ENCODE measurements at places on chromosomes 5 and 9.
A peak's percentile ranks its signal among the peaks of the same experiment; 100 is the strongest.

GRCh38 chr9:120528829-120529228 is 51.1 kb downstream of the CDK5RAP2 start:
- DNase-seq = no peak

DNA sequence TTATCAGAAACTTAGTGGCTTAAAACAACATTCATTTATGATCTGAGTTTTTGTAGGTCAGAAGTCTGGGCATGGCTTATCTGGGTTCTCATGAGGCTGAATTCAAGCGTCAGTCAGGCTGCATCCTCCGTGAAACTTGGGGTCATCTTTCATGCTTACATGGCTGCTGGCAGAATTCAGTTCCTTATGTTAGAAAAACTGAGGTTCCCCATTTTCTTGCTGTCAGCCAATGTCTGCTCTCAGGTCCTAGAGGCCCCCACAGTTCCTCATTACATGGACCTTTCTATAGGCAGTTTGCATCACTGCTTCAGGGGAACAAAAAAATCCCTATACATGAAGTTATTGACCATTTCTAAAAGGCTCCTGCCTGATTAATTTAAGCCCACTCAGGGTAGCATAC is 83.8 kb upstream of the NMUR2 start:
- no peak for DNase-seq

DNA sequence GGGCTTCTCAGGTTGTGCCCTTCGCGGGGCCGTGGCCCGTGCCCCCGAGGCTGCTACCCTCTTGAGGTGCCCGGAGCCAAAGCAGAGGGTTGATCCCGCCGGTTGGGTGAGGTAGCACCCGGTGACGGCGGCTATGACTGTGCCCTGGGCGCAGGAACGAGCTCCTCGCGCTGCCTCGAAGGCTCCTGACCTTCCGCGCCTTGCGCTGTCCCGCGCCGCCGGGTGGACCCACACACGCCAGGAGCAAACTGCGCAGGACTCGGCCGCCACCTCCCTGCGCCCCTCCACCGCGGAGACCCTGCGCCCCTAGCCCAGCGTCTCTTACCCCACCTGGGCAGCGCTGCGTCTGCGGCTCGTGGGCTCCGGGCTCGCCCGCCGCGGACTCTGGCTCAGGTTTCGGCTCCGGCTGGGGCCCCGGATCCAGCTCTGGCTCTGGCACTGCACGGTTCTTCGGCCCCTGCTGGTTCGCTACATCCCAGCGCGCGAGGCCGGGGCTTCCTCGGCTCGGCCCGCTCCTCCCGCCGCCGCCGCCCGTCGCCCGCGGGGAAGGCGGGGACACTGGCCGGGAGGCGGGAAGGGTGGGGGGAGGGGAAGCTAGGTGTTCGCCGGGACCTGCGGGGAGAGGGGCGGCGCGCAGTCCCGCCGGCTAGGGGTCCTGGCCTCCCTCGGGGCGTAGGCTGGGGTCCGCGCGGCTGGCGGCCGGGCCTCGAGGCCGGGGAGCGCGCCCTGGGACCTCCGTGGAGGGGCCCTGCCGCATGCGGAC is 5.4 kb upstream of the PITX1 start:
- DNase-seq = no peak

- DNase-seq = no peak
Measured at GRCh38 chr5:135129307-135129706, 95.3 kb upstream of the PITX1 start.

DNA sequence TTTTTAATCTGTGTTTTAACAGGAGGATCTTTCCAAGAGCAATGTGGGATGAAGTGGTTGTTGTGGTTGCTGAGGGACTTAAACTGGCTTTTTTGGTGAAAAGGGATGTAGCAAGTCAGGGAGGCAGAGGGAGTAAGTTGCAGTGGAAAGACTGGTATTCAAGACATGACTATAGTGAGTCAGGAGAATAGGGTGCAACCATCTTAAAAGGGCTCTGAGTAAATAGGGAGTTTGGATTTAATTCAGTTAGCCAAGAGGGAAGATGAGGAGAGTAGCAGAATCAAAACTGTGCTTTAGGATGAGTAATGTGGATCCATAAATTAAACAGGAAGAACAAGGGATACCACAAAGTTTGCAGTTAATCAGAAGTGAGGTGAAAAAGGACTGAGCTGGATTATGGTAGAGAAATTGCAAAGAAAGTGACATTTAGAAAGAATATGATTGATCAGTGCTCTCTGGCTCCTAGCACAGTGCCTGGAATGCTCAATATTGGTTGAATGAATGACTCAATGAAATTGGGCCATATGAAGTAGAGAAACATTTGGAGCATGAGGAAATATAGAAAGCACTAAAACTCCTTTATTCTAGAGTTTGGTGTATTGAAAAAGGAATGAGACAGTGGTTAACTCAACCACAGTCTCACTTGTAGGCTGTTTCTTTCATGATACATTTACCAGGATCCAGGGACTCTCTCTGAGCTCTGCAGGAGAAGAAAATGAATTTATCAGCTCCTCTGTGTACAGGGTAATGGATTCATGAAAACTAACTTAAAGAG is 5.1 kb downstream of the POLR3G start:
- DNase-seq = no peak

DNA sequence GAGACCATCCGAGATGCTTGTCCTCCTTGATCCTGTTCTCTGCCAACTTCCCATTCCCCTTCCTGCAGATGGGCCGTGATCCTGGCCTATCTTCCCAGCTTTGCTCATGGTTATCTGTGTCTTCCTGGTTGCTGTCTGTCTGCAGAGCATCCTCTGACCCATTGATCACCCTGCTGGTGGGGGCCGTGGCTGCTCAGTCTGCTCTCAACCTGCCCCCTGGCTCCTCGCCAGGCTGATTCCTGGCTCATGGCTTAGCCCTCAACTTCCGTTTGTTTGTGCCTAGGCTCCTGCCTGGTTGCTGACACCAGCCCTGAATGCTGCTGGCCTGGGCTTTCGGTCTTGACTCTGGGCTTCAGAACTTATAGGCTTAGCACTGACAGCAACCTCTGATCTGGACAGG is 67.1 kb upstream of the SMIM15 start:
- no peak for DNase-seq

GRCh38 chr5:14016549-14016948 is 72.1 kb upstream of the DNAH5 start:
- DNase-seq = no peak

- DNase-seq = no peak
Measured at GRCh38 chr5:90866333-90866732, 307.7 kb downstream of the ADGRV1 start.

DNA sequence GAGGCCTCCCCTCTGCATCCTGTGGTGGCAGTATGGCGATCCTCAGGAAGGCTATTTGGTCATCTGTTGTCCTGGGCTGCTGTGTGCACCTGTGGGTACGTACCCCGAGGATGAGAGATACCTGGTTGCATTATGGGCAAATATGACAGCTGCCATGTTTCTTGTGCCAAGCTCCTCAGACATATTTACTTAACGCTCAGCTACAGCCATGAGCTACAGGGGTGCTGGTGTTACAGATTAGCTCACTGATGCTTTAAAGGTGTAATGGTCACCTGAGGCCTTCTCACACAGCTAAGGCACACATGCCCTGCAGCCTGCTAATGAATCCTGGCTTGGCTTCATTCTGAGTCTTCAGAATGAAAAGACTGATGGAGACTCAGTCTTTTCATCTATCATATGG is 12.0 kb downstream of the NDST1 start:
- DNase-seq = no peak

GRCh38 chr5:142356716-142357468 is 32.1 kb upstream of the SPRY4 start:
- peak; percentile 86 for DNase-seq

DNA sequence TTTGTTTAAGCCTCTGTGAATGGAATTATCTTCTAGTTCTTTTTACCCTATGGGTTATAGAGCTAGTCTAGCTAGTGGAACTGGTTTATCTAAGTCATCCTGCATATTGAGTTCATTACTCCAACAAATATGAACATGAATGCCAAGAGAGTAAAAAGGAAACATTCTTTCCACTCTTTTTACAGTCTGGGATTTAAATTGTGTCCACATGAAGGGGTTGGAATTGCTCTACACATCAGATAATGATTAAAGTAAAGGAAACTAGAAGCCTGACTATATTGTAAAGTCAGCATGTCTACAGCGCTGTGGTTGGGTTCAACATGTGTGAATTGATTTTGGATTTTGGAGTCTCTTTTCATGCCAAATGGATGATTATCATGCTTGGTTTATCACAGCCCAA is 173.1 kb downstream of the CCDC171 start:
- no peak for DNase-seq

DNA sequence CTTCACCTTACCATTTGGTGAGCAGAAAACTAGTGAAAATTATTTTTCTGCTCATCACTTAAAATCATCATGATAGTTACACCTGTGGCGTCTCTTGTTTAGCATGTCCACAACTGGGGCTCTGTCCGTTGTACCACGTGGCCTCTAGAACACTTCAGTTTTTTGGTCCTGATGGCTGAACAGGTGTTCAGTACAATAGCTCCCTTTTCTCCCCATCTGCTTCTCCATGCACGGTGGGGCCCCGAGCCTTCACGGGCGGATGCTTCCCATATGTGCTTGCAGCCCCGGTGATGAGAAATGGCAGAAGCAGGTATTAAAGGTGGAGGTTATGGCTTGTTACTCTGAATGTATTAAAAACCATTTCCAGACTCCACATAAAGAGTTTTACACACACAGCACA is 304.1 kb downstream of the CWC27 start:
- no peak for DNase-seq

DNA sequence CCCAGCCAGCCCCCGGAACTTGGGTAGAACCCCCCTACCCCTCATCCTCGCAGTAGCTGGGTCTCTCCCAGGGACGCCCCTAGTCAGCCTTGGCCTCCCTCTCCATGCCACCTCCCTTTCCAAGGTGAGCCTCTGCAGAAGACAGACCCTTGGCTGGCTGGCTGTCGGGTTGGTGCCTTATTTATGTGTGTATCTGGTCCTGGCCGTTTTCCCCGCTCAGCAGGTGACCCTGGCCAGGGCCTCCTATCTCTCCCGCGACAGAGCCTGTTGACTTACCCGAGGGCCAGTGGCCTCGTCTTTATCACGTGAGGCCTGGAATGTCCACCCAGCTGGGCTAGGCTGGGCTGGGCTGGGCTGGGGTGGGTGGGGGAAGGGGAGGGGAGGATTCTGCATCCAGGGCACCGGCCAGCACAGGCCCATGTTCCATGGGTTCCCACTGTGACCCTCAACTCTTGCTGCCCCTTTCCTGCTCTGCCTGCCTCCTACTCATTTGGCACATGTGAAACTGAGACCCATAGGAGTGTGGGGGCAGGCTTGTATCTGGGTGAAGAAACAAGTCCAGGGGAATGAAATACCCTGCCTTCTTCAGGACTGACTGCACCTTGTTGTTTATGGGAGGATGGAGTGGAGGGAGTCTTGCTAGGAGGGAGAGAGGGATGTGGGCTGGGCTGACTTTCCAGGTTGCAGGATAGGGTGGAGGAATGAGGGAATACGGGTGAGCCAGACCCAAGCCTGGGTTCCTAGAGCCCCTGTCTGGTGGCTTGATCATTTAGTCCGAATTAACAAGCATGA is 3.1 kb downstream of the CXXC5 start:
- no peak for DNase-seq

DNA sequence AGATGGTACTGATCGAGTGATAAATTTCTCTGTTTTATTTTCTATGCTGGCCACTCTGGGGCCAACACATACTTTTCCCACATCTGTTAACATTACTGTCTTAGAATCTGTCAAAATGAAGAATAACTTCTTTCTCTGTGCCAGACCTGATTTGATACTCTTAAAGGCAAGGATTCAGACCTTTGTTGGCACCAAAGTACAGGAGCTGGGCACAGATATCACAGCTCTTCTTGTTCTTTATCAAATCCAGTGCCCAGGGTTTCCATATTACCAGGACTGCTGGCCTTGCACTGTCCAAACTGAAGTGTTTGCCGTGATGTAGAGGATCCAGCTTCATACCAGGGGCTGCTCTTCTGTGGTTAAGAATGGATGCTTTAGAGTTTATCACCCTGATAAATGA is 20.9 kb downstream of the ZNF474 start:
- no peak for DNase-seq

- DNase-seq = no peak
Measured at GRCh38 chr5:95827892-95828246, 5.3 kb upstream of the GLRX start.

DNA sequence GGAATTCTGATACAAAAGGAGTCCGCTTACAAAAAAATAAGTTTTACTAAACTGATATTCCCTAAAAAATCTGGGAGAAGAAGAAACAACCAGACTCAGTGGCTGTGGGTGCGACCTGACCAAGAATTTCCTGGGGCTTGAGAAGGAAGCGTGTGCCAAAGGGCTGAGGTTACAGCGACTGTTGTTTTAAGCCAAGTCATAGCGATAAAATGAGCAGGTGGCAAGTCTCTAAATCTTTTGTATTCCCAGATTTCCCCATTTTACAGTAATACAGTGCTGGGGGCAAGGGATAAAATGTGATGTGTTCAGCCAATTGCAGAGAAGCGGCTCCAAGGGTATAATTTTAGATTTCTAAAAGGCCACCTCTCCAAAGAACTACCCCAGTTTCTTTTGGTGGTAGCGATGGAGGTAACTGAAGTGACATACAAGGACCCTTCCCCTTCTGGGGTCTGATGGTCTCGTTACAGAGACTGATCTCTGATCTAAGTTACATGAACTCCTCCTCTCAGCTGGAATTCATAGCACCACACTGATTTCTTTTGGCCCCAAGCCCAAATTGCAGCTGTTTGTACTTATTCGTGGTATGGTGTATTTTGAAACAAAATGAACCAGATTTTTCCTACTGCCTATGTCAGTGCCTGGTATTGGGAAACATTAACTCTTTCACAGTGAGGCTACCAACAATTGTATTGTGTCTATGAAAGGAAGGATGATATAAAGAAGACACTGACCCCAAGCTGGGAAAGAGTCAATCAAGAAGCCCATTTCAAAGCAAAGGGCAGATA is 41.6 kb downstream of the LPAR1 start:
- no peak for DNase-seq

- no peak for DNase-seq
Measured at GRCh38 chr5:104635227-104635626, 1072.6 kb upstream of the NUDT12 start.

GRCh38 chr9:82706786-82707185 is 356.2 kb downstream of the RASEF start:
- DNase-seq = no peak

DNA sequence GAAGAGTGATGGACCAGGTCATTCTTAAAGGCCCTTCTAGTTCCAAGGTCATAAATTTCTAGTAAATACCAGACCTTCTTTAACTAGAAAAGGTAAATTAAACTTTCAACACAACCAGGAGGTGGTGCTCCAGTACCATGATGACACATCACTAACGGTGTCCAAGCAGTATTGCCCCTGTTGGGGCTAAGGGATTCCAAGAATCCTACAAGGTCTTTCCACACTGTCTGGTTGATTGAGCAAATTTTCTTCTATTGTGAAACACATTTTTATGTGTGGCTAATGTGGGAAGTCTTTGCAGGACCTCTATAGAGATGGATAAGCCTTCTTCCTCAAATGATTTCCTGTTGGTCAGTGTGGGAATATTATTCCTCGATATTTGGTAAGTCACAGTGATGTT is 459.6 kb upstream of the PAPPA start:
- DNase-seq = no peak
